Heart left ventricle (tissue), 16 donors: ENCODE measurements at places on chromosomes 5 and 9. TPM values are rescaled to one million over a fixed set of nuclear protein-coding genes. Genes with fewer than 3 reads are reported as not detected.
A peak's percentile ranks its signal among the peaks of the same experiment; 100 is the strongest.

The DNAH5 gene
- polyA plus RNA-seq, result 0.03 TPM

GRCh38 chr5:141816598-141817399 is 61.4 kb downstream of the PCDH1 start:
- DNase-seq, result peak; percentile 65

The CEP120 gene
- 2.8 TPM for polyA plus RNA-seq

- DNase-seq, result no peak
Measured at GRCh38 chr5:53179691-53180090, 70.1 kb upstream of the MOCS2 start.

The GLT6D1 gene
- not detected for polyA plus RNA-seq

DNA sequence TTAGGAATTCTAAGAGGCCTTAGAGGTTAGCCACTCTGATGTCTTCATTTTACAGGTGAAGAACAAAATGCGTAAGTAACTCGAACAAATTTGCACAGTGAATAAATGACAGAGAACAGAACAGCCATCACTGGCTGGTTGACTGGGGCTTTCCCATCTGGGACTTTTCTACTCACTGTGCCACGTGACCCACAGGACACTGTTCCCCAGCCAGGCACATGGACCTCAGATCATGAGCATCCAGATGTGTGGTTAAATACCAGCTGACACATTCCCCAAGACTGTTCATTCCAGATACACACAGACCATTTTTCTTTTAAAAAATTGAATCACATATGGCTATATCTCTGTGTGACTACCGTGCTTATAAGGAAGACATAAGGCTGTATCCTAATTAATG is 25.8 kb upstream of the MED10 start:
- no peak for DNase-seq

The LMBRD2 gene
- polyA plus RNA-seq, result 5.2 TPM

The PCDHAC1 gene
- not detected for polyA plus RNA-seq

DNA sequence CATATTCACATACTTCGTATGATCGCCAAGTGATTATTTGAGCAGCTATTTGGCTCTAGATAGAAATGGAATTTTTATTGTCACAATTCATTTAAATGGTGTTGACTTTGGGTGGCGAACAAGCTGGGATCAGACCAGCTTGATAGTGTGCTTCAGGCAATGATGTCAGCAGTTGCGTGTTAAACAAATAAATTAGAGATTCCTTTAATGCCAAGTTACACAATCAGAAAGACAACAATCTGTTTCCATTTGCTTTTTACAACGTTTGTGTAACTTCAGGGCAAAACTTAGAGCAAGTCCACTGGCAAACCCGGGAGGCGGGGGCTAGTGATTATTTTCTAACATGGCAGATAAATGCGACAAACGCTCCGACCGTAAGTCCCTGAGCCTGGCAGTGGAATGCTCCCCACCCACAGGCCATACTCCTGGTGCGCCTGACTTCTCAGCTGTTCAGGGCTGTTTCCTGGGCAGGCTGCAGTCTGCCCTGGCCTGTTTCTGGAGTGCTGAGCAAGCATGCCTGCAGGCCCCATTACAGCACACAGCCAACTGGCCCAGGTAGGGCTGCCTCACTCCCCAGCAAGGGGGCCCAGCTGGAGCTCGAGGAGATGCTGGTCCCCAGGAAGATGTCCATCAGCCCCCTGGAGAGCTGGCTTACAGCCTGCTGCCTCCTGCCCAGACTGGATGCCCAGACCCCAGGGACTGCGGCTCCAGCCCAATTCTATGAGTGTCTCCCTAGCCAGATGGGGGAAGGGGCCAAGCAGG is 88.7 kb downstream of the BASP1 start:
- DNase-seq, result no peak

DNA sequence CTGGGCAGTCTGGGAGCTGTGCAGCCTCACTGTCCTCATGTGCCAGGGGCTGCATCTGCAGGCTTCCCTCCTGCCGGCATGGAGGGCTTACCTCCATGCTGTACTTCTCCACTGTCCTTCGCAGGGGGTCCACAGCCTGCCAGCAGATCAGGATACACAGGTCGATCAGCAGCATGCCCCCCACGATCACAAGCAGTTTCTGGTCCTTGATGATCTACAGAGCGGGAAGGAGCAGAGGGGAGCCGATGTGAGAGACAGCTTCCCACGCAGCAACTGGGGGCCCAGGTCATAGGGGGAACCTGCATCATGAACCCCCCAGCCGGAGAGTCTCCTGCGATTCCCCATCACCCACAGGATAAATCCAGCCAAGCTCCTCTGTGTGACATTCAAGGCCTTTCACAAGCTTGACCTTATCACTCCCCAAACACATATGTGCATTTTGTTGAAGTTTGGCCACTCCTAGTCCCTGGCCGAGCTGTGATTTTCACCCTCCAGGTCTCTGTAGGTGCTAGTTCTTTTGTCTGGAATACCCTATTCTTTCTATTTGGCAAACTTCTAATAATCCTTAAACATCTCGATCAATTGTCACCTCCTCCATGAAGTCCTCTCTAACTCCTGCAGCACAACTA is 107.3 kb upstream of the TBC1D2 start:
- no peak for DNase-seq

GRCh38 chr5:89129941-89130340 is 247.0 kb upstream of the MEF2C start:
- DNase-seq, result no peak

DNA sequence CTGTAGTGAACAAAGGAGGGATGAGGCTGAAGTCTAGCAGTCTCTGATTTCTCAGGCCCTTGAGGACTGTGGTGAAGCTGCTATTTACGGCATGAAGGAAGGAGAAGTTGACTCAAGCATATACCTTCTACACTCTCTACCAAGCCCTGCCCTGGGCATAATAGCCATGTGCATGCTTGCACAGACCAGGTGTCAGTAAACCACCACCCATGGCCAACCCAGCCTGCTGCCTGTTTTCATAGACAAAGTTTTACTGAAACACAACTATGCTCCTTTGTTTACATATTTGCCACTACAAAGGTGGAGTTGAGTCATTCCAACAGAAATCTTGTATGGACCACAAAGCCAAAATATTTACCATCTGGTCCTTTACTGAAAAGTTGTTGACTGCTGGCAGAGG is 126.9 kb downstream of the PAPPA start:
- no peak for DNase-seq

GRCh38 chr9:74499770-74500583 is 2.8 kb downstream of the RORB start:
- no peak for DNase-seq

DNA sequence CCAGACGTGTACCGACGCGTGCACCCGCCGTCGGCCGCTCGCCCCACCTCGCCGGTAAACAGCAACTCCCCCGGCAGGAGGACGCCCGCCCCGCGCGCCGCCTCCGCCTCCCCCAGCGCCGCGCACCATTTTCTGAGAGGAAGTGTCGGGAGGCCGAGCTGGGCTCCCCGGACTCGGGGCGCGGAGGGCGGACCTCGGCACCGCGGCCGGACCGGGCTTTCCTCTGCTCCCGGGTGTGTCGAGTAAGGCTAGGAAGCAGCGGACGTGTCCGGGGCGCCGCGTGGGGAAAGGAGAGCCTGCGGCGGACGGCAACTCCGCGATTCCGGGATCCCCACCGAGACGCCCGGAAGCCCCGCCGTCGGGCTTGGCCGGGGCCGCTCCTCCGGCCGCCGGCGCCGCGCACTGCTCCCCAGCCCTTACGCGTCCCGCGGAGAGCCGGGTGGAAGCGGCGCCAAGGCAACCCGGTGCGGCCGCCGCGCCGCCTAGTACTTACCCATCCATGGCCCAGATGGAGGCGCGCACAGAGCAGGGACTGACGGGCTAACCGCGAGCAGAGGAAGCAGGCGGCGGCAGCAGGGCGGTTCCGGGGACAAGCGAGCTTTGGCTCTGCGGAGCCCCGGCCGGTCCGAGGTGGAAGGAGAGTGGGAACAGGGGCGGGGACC is at the start of gene PTBP3:
PTBP3 (minus strand) TSS at position 643 of the 662 bp plus-strand sequence. CDS start 35,754 bp downstream, outside the sequence.
- peak; percentile 84 for DNase-seq

The DOCK8 gene
- 1.3 TPM for polyA plus RNA-seq

The MCTP1 gene
- polyA plus RNA-seq, result 5.4 TPM

The HTR1A gene
- not detected for polyA plus RNA-seq

DNA sequence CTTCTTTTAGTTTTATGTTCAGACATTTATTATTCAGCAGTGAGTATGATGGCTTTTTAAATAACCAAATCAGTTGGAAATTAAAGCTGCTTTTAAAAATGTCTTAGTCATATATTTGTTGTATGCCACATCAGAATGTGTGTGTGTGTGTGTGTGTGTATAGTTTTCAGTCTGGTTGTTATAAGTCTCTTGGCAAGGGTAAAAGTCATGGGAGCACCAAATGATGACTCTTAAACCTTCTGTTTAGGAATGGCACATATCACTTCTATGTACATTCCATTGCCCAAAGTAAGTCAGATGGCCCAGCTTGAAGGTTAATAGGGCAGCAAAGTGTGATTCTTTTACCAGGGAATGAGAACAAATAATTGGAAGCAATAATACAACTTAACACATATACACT is 135.9 kb downstream of the RNF180 start:
- no peak for DNase-seq

The PCDHB6 gene
- 0.18 TPM for polyA plus RNA-seq

- no peak for DNase-seq
Measured at GRCh38 chr9:114408645-114409044, 20.9 kb upstream of the AKNA start.

The DNAJC18 gene
- 4.7 TPM for polyA plus RNA-seq

The SLC35D2 gene
- 19.8 TPM for polyA plus RNA-seq

The CCDC183 gene
- polyA plus RNA-seq, result 4.7 TPM

DNA sequence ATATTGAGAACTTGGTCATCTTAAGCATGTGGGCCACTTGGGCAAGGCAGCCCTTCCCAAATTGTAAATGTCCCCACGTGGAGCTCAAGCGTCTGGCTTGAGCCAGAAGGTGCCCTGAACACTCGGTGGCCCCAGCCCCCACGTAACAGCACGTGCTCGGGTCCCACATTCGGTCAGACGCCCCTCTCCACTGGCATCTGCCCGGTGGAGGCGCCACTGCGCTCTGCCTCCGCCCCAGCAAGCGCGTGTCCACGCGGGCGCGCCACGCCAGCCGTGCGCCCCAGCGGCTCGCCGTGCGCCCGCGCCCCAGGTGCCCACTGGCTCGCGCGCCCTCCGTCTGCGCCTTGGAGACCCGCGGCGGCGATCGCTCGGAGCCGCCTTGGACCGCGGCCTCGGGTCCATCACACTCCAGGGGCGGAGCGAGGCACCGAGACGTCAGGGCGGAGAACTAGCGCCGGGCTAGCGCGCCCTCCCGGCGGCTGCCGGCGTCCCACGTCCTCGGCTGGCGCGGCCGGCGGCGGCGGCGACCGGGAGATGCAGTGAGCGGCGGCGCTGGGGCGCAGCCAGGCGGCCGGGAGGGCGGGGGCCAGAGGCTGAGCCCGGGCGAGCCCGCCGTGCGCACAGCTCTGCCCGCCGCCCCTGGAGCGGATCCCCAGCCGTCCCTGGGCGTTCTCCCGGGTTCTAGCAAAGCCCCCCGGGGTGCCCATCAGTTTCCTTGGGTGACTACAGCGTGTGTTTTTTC is at the start of gene PALM2AKAP2:
PALM2AKAP2 (plus strand) TSS at position 488 of the 742 bp plus-strand sequence. CDS start 291 bp downstream, outside the sequence.
- DNase-seq, result peak; percentile 85

The SMIM33 gene
- not detected for polyA plus RNA-seq

DNA sequence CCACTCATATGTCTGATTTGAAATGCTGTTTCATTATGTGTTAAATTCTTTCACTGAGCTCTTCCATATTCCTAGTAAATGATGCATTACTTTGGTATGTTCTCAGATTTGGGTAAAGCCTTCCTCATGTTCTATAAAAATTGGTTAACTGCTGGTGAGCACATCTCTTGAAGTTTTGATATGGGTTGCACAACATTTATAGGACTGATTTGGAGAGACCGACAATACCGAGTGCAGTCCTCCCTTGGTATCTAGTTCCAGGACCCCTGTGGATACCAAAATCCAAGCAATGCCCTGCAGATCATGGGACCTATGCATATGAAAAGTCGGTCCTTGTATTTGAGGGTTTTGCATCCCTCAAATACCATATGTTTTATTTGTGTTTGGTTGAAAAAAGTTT is 37.8 kb downstream of the WDR36 start:
- no peak for DNase-seq
